Muscle of arm (tissue), 14 donors: ENCODE measurements at places on chromosomes 1 and 21.

DNA sequence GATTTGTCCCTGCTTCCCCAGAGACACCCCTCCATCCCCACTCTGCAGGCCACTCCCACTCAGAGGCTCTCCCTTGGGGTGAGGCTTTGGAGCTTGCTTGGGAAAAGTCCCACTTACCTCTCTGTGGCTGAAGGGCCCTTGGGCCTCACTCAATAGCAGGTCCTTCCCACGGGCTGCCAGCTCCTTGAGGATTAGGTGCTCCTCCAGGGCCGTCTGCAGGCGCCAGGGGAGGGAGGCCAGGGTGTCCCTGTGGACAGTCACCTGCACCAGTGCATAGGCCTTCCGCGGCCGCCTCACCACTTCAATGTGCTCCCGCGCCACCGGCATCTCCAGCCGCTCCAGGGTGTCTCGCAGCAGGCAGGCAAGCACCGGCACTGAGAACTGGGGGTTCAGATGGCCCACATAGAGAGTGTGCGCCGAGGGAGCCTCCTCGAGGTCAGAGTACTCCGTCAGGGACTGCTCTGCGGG, 1.4 kb downstream of the SLFNL1 start:
- no peak for DNase-seq

- DNase-seq: no peak
These were observed 60.4 kb downstream of the SEC16B start for GRCh38 chr1:177909416-177909815.

- DNase-seq: no peak
These were observed 333.8 kb upstream of the PTBP2 start for GRCh38 chr1:96387785-96388184.

GRCh38 chr1:158821723-158822122, 9.4 kb upstream of the MNDA start:
- no peak for DNase-seq

GRCh38 chr1:171112119-171112518, 21.4 kb downstream of the FMO3 start:
- DNase-seq: no peak

- no peak for DNase-seq
These were observed 41.6 kb downstream of the PCNX2 start for GRCh38 chr1:233253832-233254331.

DNA sequence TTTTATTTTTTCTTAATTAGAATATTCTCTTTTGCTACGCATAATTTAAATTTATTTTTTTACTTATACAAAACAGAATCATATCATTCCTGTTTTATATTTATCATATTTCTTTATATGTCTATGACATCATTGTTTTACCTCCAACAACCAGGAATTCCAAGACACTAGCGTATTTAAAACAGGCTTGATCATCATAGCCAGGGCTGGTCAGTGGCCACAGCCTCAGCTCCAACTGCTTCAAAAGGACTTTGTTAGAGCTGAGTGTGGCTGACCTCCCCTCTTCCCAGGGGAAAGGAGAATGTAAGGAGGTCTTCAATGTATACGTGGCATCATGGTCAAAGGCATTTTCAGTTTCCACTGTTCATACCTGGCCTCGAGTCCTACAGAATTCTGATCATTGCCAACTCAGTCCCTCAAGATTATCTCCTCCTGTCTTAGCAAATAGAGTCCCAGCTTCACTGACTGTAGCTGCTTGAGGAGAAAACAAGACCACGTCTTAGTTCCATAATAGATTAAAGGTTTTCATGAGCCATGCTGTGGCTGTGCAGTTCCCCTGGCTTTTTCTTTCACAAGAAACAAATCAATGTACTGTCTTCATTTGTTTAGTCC, 444.0 kb downstream of the PTPRC start:
- DNase-seq: no peak

- DNase-seq: no peak
These were observed 78.9 kb upstream of the AK4 start for GRCh38 chr1:65069011-65069565.

DNA sequence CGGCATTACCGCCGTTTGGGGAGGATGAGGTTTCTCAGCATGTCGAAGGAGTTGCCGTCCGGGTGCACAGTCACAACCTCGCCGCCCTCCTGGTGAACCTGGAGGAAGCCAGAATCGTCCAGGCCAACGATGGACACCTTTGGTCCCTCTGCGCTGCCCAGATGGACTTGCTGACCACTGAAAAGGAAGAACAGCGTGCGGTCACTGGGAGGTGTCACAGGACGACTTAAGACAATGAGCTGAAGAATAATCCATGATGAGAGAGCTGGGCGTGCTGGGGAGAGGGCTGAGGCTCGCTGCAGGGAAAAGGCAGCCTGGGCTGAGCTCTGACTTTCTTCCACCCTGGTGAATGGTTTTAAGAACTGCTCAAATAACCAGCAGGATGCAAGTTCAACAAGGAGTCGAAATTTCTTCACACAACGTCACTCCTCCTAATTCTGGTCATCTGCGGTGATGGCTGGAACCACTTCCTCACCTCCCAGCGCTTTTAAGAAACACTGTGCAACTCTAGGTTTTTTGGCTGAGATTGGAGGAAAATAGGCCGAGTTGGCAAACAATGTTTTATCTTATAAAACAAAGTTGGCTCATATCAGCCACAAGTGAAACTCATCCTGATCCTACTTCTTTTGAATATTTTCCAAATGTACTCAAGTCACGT, 55.5 kb downstream of the SIM2 start:
- no peak for DNase-seq

DNA sequence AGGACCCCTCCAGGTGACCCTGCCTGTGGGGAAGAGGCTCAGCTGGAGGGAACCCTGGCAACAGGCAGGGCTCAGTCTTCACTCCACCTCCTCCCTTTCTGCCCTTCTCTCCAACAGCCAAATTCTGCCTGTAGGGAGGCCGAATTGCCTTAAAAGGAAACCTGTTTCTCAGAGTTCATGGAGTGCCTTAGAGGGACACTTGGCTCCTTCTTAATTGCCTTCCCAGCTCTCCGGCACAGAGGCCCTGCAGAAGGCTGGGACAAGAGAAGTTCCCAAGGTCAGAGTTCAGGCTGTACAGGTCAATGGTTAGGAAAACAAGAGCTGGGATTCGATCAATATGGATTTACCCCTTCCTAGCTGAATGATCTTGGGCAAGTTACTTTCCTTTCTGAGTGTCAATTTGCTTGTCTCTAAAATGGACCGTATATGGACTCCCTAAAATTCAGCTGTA, 6.2 kb downstream of the CSRP1 start:
- no peak for DNase-seq

GRCh38 chr1:30411206-30411605, 312.2 kb downstream of the MATN1 start:
- no peak for DNase-seq

DNA sequence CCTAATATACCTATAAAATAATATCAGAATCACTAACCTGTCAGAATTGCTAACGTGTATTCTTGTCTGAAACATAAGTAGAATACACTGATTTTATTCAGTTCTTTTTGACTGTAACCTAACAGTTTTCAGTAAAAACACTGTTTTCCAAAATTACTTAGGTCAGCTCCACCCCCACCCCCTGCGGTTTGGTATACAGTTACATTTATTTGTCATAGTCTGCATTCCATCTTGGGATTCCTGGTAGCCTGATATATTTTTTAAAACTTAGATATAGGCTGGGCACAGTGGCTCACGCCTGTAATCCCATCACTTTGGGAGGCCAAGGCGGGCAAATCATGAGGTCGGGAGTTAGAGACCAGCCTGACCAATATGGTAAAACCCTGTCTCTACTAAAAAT, 19.8 kb upstream of the ABCD3 start:
- no peak for DNase-seq

DNA sequence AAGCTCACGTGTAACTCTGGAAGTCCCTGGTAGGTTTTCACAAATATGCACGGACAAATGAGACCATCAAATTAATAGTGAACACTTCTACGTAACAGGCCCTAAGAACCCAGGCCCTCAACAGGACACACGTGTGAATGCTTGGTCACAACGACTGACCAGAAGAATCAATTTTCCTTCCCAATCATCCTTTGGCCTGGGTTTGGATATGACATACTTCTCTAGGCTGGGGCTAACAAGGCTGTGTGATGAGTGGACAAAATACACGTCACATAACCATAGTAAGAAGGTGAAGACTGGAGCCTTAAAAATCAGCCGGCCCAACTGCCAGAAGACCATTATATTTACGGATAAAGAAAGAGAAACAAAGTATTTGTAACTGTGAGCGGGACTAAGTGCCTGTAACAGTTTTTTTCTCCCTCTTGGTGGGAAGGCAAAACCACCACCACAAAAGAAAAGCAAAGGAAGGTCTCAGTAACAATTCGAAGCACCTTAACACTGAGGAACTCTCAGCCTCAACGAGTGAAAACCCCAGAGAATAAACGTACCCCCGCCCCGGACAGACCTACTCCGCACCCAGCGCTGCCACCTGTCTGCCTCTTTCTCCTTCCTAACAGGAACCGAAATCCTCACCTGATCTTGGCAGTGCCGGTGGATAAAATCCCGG, 450 bp downstream of the SDE2 start:
- DNase-seq: peak; percentile 29

GRCh38 chr1:212484701-212485570, 52.2 kb downstream of the NENF start:
- no peak for DNase-seq

DNA sequence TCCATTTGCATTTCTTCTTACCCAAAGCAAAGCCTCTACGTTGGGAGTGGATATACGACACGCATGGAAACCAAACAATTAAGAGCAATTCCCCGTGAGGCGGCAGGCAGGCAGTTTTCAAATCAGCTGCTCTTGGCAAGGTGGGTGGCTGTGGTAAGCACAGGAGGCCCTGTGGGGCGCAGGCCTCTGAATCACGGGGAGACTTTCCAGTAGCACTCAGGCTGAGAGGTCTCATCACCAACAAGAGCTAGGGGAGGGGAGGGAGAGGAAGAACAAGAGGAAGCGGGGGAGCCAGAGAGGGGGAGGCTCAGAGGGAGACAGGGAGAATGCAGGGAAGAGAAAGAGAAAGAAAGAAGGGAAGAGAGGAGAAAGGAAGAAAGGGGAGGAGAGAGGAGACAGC, 56.4 kb downstream of the MT1HL1 start:
- no peak for DNase-seq

DNA sequence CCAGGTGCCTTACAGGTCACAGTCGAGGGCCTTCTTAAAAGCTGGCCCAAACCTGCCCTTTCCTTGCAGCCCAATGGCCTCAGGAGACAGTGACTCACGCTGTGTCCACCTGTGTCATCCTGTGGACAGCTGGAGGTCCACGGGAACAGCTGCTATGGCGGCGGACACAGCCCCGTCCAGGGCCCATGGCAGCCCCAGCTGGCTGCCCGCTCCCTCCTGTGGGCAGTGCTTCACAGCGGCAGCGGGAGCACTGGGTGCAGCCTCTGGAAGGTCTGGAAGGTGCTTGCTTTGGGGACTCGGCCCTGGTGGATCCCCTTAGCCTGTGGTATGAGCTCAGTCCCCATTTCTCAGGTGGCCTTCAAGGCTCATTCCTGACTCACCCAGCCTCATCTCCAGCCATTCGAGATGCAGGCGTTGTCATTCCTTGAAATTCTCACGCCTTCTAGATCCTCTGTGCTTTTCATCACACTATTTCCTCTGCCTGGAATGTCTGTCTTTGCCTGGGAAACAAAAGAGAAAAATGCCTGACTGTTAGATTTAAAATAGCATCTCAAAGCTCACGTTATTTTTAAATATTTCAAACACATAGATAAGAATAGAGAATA, 86.8 kb downstream of the KIF26B start:
- DNase-seq: no peak

GRCh38 chr1:222195857-222196256, 352.0 kb downstream of the HHIPL2 start:
- DNase-seq: no peak

DNA sequence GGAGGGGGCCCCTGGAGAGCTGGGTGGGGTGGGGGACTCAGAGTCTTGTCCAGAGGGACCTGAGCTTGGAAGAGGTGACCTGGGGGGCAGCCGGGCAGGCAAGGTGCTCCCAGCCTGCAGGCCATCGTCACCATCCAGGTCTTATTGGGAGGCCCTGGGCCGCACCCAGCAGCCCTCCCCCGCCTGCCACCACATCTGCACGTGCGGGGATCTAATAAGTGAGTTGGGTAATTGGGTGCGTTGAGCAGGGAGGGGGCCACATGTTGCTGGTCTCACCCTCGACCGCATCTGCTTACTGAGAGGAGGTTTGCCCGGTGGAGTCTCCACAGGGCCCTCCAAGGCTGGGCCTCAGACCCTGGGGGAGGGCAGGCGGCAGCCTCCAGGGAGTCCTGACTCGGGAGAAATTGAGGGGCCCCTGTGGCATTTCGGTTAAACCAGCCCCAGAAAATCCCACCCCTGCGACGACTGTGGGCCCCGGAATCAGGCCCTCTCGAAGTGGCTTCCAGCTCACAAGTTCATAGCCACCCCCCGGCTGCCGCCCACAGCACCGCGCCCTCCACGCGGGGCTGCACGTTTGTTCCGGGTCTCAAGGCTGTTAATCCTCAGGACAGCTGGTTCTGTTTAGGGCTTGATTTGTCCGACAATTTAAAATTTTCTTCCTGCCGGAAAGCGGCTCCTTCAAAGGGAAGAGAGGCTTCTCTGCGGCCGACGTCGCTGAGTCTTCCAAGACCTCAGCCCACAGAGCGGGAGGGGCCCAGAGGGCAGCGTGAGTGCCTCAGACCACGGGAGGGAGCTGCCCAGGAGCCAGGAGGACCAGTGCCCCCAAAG, 14.7 kb upstream of the COL6A2 start:
- DNase-seq: no peak

GRCh38 chr1:72937905-72938304, 655.6 kb upstream of the NEGR1 start:
- DNase-seq: no peak

- no peak for DNase-seq
These were observed 46.2 kb downstream of the CAPN9 start for GRCh38 chr1:230793463-230793745.

- DNase-seq: no peak
These were observed 38.7 kb upstream of the CNTN2 start for GRCh38 chr1:205004351-205004750.

GRCh38 chr1:228154670-228155571, 5.2 kb downstream of the GJC2 start:
- no peak for DNase-seq

DNA sequence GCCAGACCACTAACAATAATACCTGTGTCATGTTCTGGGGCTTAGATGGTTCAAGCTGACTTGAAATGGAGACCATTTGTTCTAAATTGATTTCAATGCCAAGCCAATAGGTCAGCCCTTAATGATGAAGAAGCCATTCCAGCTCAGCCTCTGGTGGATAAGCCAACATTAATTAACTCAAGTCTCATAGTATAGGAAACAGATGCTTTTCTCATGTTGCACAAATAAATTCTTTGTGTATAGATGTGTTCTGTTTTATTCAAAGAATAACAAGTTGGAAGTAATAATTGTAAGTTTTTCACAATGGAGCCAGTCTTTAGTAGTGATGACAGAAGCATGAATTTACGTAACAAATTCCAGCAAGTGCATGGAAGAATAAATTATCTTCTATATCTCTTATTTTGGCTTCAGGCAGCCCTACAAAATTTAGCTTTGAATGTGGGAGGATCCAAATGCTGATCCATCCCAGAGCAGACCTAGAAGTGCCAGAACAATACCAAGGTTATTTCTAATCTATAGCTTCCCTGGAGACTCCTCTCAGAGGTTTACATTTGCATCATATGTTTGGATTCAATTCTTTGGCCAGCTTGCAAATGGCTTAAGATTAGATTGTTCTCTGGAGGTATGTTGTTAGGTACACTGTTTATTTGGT, 42.2 kb upstream of the C1orf105 start:
- peak; percentile 65 for DNase-seq
